ENCODE measurements at places on chromosomes 16 and 17.

GRCh38 chr16:19400711-19401110 is 17.0 kb upstream of the TMC5 start:
- DNase-seq = no peak

DNA sequence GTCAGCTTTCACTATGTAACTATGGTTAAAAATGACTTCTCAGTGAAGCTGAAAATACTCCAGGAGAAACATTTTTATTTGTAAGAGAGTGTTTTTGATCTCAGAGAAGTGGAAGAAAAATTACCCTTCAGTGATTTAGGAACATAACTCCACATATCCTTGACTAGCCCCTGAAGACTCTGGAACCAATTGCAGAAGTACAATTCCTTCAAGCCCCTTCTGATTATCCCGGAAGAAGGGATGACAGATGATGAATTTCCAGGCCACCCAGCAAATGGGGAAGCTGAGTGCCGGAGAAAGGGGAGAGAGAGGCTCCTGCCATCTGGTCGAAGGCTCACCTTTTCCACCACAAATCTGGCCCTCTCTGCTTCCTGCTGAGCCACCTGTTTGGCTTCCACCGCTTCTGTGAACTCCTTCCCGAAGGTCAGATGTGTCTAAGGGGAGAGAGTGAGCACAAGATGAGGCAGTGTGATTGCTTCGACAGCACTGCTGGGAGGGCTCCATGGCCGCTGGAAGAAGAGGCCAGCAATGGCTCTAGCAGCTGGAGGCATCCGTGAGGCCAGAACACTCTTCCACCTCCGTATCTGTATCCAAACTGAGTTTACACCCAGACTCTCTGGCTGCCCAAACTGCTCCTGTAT is 8.1 kb downstream of the PHB1 start:
- no peak for DNase-seq

DNA sequence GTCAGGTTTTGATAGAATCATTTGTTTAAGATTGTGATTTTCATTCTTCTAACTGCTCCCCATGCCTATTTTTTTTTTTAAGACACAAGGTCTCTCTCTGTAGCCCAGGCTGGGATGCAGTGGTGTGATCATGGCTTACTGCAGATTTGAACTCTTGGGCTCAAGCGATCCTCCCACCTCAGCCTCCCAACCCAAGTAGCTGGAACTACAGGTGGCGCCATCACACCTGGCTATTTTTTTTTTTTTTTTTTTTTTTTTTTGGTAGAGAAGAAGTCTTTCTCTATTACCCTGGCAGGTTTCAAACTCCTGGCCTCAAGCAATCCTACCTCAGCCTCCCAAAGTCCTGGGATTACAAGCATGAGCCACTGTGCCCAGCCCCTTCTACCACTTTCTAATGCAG is 223.3 kb downstream of the CBLN1 start:
- DNase-seq = no peak

GRCh38 chr16:66924527-66925321 is 611 bp downstream of the RRAD start:
- DNase-seq = no peak

DNA sequence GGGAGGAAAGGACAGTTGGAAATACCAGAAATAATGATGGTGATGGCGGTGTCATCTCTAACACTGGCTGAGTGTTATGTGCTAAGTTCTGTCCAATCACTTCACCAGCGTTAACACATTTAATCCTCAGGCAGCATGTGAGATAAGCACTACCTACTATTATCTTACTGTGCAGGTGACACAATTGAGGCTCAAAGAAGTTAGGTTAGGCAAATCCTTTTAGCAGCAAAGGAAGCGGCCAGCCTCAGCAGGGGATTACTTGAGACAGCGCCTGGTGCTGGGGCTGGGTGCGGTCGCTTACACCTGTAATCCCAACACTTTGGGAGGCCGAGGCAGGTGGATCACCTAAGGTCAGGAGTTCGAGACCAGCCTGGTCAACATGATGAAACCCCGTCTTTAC is 18.7 kb upstream of the DHX8 start:
- DNase-seq = no peak

DNA sequence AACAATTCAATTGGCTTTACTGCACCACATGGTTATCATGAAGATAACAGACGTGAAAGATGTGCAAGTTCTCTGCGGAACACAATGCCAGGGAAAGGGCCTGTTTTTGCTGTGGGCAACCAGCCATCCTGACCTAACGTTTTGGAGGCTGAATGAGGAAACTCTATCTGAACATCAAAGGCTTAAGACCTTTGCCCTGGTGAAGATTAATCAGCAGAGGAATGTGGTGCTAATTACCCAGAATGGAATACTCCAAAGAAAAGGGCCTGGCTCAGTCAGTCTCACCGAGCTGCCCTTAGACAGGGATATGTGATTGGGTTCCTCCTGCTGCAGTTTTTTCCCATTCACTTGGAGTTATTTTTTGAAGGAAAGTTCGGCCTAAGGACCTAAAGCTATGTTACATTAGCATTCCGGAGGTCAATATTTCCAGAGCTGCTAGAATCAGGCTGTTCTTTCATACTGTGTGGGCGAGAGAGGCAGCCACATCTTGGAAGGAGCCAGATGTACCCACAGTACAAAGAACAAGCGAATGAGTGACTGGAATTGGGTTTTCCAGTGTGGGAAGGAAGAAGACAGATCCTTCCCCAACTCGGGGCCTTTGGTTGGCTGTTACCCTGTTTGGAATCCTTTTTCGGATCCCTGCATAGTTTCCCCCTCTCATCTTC is 15.5 kb downstream of the ASIC2 start:
- no peak for DNase-seq

- no peak for DNase-seq
These were observed 7.6 kb downstream of the CD300LD start for GRCh38 chr17:74584292-74585060.

DNA sequence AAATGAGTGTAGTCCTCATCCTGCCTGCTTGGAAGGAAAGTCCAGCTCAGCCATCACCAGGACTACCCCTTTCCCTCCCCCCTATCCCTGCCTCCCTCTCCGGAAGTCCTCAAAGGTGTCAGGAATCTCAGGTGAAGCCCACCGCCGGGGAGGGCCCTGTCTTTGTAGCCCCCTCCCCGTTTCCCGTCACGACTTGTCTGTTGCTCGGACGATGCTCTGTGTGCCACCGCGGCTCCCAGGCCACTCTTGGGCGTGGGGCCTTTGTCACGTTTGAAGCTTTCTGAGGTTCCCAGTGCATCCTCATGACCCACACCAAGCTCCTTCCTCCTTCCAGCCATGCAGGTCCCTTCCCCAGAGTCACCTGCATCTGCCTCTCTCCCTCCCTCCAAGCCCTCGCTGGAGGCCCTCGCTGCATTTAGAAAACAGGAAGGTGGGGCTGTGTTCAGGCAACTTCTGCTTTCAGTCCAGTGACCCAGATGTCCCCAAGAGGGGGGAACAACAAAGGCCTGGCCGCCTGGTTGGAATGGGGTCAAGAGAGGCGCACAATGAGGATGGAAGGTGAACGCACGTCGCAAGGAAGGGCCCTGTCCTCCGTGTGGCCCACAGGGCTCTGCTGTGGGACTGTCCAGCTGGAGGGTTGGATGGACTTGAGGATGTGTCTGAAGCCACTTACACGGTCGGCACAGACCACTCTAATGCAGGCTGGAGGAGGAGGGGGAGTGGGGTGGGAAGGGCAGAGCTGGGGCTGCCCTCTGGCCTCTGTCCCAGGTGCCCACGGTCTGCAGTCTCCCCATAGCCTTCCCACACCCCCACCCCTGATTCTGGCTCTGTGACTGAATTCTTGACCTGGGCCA is 59.9 kb downstream of the OR1D5 start:
- no peak for DNase-seq

- DNase-seq = no peak
These were observed 20.1 kb downstream of the CNTNAP1 start for GRCh38 chr17:42702446-42702845.

- no peak for DNase-seq
These were observed 488 bp downstream of the SPSB3 start for GRCh38 chr16:1781758-1782407.

- DNase-seq = no peak
These were observed 10.1 kb upstream of the KRT28 start for GRCh38 chr17:40809721-40810421.

DNA sequence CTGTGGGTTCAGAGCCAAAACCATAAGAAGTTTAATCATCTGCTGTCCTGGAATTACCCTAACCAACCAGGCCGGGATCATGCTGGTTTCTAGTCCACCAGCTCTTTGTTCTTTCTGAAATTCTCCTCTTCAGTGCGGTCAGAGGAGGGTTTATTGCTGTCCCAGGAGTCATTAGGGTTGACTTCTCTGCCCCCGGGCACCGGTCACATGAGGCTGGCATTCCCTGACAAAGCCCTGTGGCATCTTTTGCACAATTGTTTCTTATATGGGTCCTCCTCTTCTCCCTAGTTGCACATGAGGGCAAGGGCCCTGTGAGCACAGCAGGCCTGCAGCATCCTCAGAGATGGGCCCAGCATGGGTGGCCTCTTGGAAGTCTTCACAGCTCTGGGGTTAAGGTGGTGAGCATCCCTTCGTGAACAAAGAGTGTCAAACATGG is 243.9 kb downstream of the IRF8 start:
- DNase-seq = no peak

DNA sequence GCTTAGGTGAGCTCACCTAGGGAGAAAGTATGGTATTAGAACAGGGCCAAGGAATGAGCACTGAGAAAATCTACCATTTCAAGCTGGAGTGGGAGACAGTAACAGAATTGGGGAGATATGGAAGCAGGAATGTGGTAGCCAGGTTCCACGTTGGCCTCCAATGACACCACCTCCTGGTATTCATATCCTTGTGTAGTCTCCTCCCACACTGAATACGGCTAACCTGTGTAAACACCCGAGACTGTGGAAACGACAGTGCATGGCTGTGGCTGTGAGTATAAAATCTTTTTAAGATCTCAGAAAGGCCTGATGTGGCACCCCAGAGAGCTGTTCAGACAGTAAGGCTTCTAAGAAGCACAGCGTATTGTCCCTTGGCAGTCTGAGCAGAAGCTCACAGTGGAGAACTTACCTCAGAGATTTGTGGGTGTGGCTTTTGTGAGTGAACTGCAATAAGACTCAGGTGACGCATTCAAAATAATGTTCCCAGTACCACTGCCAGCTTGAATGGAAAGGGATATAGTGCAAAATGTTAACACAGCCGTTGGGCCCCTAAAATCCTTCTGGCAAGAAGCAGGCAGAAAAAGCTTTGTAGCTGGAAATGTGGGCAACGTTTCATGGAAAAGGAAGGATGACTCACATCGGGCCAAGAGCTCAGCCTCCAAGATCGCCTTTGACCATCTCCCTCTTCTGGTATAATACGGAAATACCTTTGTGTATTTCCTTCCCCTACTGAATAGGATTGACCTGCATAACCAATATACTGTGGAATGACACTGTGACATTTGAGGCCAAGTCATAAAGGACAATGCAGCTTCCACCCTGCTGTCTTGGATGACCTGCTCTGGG is 14.4 kb downstream of the SDR42E1 start:
- no peak for DNase-seq

DNA sequence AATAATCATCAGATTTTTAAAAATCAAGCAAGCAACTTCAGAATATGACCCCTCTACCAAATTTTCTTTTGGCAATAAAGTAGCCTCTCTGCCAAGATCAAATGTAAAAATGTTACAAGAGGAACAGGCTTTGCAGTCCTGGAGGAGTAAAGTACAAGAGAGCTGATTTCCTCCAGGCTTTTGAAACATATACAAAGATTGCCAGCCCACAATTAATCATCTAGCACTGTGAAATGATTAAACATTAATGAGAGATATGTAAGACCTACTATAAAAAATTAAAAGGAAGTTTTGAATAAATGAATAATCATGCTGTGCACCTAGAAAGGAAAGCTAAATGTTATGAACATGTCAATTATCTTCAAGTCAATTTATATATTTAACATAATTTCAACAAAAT is 26.3 kb downstream of the TXNDC11 start:
- no peak for DNase-seq

DNA sequence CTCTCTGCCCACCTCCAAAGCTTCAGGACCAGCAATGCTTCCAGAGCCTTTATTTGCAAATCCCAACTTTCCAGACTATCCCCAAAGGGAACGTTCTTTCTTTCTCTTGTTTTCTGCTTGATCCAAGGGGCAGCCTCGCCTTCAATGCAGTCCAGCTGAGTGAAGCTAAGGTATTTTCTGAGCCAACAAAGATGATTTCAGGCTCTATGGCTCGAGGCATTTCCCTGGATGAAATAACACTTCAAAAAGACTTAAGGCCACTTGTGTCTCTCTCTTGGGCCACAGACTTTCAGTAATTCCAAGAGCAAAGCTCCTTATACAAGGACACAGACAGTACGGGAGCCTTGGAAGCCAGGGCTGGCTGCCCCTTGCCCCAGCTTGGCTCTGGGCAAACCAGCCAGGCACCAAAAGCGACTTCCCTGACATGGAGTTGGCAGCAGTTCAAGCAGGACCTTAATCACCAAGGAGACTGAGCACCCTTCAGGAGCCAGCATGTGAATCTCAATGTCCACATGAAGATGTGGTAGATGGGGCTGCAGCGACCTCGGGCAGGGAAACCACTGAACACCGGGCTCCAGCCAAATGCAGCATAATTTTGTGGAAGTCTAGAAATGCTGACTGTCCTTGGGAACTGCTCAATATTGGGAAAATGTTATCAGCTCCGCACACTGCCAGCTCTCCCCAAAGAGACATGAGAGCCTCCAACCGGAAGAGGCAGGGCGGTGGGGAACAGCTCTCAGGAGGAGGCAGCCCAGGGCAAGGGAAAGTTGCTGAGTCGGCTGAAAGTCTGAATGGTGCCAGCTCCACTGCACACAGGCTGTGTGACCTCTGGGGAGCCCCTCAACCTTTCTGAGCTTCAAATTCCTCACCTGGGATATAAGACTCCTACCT is 39.0 kb downstream of the TK2 start:
- no peak for DNase-seq

DNA sequence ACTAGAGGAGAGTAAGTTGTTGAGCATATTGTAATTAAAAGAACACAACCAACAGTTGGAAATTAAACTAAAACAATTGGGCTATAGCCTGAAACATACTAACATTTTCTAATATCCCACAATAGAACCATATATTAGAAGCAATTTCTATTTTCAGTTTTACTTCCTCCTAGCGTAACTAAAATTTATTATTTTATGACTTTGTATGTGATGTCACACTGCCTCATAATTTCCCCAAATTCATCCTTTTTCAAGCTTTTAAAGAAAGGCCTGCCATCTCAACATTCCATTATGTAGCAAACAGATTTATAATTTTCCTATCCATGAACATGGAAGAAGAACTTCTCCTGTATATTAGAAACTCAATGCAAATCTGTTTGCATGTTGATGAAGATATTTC is 110.2 kb downstream of the HS3ST3A1 start:
- no peak for DNase-seq
